ENCODE measurements at places on chromosomes 4 and X. TPM values are rescaled to one million over a fixed set of nuclear protein-coding genes. Genes with fewer than 3 reads are reported as not detected.
A peak's percentile ranks its signal among the peaks of the same experiment; 100 is the strongest.

GLOD5 gene
- total RNA-seq = not detected

SRPX gene
- total RNA-seq = 0.65 TPM

JADE3 gene
- 1.3 TPM for total RNA-seq

OGT gene
- total RNA-seq = 231 TPM

ADAMTS3 gene
- total RNA-seq = not detected

WNK3 gene
- 0.11 TPM for total RNA-seq

CSN1S1 gene
- total RNA-seq = not detected

GRCh38 chr4:125789023-125789422, 474.3 kb downstream of the FAT4 start:
- ATAC-seq = no peak

GRCh38 chrX:81779701-81780100, 577.8 kb downstream of the SH3BGRL start:
- ATAC-seq = no peak

DNA sequence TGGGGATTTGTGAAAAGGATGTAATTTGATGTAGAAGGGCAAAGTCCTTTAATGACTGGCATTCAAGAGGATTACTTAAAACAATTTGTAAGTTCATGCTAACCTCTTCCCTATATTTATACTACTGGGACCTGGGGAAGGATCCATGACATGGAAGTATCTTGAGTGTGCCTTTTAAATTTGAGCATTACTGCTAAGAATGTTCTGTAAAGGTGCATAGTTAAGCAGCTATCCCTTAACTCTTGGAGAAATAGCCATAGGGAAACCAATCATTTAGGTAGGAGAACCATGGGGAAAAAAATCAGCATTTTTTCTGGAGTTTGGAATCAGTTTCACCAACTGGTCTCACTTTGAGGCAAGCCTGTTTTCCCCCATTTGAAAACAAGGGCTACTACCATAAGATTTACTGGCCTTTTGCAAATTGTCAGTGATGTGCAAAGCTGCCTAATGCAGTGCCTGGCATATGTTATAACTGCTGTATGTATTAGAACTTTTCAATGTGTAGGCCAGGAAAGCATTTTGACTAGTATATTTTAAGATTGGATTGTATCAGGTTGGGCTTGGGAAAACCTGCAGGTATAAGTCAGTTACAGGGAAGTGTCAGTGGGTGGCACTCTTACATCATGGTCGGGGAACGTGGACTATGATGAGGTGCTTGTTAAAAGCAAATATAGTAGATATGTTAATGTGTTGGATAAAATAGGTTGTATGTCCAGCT, 72.1 kb downstream of the PRSS12 start:
- no peak for ATAC-seq

GRCh38 chrX:50865311-50865710, 45.2 kb upstream of the BMP15 start:
- ATAC-seq = no peak

DNA sequence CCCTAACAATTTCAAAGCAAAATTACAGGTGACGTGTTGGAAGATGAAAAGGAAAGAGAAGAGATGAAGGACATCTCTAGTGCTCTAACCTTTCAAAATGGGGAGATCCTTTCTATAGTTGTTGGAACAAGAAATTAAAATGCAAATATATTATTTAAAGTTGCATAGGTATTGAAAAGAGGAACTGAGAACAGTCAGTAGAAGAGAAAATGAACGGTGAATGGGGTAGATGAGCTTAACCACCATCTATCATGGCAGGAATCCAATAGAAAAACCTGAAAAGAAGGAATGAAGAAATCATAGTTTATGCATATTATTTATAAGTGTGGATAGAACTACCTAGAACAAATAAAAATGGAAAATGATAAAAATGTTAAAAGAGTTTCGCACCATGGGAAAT, 42.0 kb downstream of the ANXA5 start:
- no peak for ATAC-seq

- no peak for ATAC-seq
These were observed 24.0 kb downstream of the RCHY1 start for GRCh38 chr4:75490155-75490554.

DNA sequence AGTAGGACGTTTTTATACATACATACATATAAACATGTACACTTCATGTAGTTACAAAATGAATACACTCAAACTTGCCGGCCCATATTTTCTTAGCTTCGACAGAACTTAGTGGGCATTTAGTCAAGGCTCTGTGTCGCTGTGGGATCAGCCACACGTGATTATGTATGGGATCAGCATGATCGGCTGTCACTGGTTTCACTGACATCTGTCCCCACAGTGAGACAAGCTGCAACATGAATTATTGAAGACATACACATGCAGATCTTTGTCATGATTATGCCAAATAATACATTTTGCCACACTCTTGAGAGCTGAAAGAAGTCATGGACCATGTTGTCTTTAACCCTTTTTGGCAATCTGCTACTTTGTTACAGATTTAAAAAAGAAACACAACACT, 38.2 kb upstream of the NAA11 start:
- ATAC-seq = no peak

DNA sequence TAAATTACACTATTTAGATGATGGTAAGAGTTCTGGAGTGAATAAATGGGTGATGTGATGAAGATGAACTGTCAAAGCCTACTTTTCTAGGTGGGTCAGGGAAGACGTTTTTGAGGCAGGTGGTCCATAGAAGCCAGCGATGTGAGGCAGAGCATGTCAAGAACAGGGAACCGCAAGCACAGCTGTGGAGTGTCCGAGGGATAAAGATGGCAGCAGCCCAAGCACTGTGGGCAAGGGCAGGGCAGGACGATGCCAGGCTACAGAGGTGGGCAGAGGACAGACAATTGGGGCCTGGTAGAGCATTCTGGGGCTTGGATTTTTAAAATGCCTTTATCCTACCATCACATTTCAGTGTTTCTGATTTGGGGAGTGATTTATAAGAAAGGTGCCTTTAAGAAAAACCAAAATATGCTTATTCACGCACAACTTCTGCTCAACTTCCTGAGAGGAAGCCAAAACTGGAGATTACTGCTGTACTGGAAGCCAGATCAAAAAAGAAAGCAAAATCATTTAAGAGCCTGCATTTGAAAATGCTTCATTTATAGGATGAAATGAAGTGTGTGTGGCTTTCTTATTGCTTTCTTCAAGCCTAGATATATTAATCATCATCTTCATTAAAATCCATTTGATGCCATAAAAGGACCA, 119.0 kb upstream of the WDR17 start:
- no peak for ATAC-seq

DNA sequence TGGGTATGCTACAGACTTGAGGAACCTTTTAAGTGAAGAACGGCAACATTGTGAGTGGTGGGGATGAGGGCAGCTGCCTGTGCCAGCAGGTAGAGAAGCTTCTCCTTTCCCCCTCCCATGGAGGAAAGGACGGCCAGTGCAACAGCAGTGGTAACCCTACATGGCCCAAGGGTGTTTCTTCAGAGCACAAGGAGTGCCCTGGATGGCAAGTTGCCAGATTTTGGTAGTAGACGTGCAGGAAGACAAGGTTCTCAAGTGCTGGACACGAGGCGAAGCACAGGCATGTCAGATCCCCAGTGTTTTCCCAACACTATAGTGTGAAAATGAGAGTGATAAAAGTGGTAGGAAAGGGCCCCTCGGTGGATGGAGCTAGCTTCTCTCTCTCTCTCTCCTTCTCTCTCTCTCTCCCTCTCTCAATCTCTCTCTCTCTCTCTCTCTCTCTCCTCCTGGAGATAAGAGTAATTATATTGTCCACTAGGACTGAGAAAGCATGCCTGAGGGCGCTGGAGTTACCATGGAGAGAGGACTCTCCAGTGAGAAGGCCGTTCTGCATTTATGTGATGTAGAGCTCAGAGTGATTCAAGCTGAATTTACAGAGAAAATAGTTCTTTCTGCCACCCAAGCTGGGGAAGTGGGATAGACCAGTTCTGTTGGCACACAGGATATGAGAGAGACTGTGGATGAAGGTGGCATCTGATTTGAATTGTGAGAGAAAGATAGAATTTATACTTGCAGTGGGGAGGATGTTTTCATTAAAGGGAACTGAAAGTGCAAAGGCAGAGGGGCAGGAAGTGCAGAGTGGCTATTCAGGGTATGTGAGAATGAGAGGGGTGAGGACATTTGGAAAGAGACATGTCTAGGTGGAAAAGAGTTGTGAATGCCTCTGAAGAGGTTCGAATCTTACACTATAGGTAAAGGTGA, 25.7 kb upstream of the TRPC3 start:
- no peak for ATAC-seq

- ATAC-seq = no peak
These were observed 69.7 kb downstream of the FANCB start for GRCh38 chrX:14802943-14803710.

DNA sequence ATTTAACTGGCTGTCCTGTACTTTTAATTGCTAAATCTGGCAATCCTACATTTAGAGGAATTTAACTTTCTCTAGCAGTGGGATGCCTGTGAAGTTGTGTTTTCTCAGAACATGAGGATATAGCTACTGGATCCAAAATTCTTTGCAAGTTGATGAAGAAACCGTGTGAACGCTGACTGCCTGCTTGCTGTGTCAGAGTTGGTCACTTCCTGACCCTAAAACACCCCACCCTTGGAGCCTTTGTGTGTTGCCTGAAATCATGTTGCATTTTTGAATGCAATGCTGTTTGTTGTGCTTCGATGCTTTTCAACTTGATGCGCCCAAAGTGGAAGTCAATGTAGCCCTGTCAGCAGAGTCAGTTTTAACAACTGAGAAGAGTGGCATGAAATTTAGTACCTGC, 211.2 kb downstream of the ANK2 start:
- no peak for ATAC-seq

DNA sequence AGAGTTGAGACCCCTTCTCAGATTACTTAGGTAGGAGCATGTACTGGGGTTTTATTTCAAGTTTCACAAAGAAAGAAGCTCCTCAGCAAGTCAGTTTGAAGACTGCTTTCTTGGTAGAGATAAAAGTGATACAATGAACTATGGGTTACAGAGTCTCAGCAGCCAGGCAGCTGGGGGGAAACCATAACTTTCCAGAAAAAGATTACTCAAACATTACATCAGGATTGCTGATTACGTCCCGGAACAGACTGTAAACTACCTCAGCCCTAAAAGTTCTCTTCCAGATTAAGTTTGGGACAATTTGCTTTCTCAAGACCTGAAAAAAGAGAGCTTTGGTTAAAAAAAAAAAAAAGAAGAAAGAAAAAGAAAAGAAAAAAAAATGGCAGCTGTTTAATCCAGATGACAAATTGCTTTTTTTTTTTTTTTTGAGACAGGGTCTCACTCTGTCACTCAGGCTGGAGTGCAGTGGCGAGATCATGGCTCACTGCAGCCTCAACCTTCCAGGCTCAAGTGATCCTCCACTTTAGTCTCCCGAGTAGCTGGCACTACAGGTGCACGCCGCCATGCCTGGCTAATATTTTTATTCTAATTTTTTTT, 16.6 kb downstream of the SAT1 start:
- ATAC-seq = no peak

GRCh38 chr4:16900325-16900724, 1.9 kb upstream of the LDB2 start:
- ATAC-seq = no peak

GRCh38 chrX:111283446-111283845, 13.2 kb upstream of the CAPN6 start:
- ATAC-seq = no peak

GRCh38 chrX:154369449-154370299, 4.8 kb downstream of the FLNA start:
- peak; percentile 18 for ATAC-seq

- ATAC-seq = peak; percentile 97
These were observed 279.3 kb upstream of the DIPK2B start for GRCh38 chrX:45479835-45480422.

DNA sequence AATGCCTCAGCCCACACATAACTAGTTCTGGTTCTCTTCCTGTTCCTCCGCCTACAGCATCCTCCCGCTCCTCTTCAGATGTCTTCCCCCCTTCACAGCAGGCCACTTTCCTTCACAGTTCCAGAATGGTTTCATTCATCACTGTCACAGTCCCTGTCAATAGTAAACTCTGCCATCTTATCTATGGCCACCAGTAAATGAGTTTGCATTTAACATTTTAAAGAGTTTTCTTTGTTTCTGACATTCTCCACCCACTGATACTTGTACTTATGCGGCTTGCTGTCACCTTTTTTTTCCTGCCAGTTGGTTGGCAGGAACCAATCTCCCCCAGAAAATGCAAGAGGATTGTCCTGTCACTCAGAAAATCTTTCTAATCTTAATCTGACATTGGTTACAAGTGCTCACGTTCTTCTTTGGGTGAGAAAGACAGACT, 114.1 kb downstream of the GLUD2 start:
- peak; percentile 67 for ATAC-seq

Data from activated T-helper 17 cell treated with anti-CD3 and anti-CD28 coated beads, Interleukin-2, amount 50 U/mL, for 72 hours (primary cell).